ENCODE measurements at places on chromosomes 1 and 21. TPM values are rescaled to one million over a fixed set of nuclear protein-coding genes. Genes with fewer than 3 reads are reported as not detected.

The SPRR1B gene
- not detected for total RNA-seq

The DMRTA2 gene
- total RNA-seq: 0.13 TPM

The CXADR gene
- total RNA-seq: 1.3 TPM

The HAO2 gene
- not detected for total RNA-seq

The AADACL3 gene
- not detected for total RNA-seq

The NPHS2 gene
- not detected for total RNA-seq

The NPR1 gene
- 1.2 TPM for total RNA-seq
